ENCODE measurements at places on chromosomes 3 and 15. TPM values are rescaled to one million over a fixed set of nuclear protein-coding genes. Genes with fewer than 3 reads are reported as not detected.

The LRRC15 gene
- 0.63 TPM for total RNA-seq

The CHP1 gene
- 171 TPM for total RNA-seq

The HCLS1 gene
- total RNA-seq = 102 TPM

The ALS2CL gene
- 78.9 TPM for total RNA-seq

- H3K27me3 ChIP-seq = no peaks in the 10 kb centered on the region
- H3K4me1 ChIP-seq = peaks cover 2% of the 10 kb centered on the region
Measured at GRCh38 chr3:176951144-176951543, 246.1 kb downstream of the TBL1XR1 start.

DNA sequence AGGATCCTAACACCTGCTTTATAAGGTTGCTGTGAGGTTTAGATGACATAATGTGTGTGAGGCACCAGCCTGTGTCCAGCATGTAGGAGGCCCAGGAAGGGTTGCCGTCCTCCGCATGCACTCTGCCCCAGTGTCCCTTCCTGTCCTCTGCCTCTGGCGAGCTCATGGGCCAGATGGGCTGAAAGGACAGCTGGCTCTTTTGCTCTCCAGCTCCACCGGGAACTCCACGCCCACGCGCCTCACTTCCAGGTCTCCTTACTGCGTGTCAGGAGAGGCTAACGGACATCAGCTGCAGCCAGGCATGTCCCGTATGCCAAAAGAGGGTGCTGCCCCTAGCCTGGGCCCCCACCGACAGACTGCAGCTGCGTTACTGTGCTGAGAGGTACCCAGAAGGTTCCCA is 12.2 kb downstream of the MUC20 start:
- H3K36me3 ChIP-seq = peaks cover 34% of the 10 kb centered on the region
- peak; percentile 82 for DNase-seq
- no peak overlapping the region for H3K4me3 ChIP-seq
- no peaks in the 10 kb centered on the region for H3K27me3 ChIP-seq
- peaks cover under 1% of the 10 kb centered on the region for H3K4me1 ChIP-seq

- H3K36me3 ChIP-seq = no peaks in the 10 kb centered on the region
- DNase-seq = peak; percentile 94
- H3K27me3 ChIP-seq = no peaks in the 10 kb centered on the region
- peak within 1 kb of the TSS; percentile 83 for H3K27ac ChIP-seq
- H3K4me3 ChIP-seq = peak within 1 kb of the TSS; percentile 87
- peaks cover 15% of the 10 kb centered on the region for H3K4me1 ChIP-seq
Measured at GRCh38 chr15:99249270-99249841, at the start of gene TTC23. TSS of gene TTC23 (minus strand) at chr15:99249581. CDS start at chr15:99228712, 20,869 bp downstream.

GRCh38 chr15:96960711-96961480 is 630.4 kb downstream of the NR2F2 start:
- no peak for DNase-seq
- H3K4me3 ChIP-seq = no peak overlapping the region
- H3K27ac ChIP-seq = no peak overlapping the region

The NANOGP8 gene
- 1.3 TPM for total RNA-seq

The P2RY1 gene
- 2.2 TPM for total RNA-seq

GRCh38 chr3:71397046-71397445 is 186.5 kb downstream of the FOXP1 start:
- H3K27ac ChIP-seq = no peak overlapping the region
- no peak overlapping the region for H3K4me3 ChIP-seq

DNA sequence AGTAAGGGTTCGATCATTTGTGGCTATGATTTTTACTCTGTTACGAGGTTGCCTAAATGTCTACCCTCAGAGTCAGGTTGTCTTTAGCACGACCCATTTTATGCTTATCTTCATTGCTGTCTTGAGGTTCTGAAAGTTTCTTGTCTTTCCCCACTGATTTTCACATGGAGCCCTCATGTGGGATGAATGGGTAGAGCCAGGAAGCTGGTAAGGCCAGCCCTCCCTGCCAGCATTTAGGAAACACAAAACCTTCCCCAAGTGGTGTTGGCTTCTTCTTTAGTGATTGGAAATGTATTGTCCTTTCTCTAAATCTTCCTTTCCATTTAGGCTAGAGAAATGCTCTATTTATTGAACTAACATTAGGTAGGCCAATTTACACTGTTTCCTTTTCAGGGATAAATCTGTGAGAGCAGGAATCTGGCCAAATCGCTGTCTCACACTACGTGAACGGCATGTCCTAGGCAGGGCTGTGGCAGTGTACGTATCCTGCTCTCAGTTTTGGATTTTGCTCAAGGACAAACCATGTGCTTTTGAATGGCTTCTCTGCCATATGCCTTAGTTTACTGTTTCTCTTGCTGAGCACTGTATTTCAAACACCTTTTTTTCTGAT is 43.7 kb downstream of the MYZAP start:
- no peaks in the 10 kb centered on the region for H3K4me1 ChIP-seq
- no peaks in the 10 kb centered on the region for H3K27me3 ChIP-seq
- no peak overlapping the region for H3K4me3 ChIP-seq
- no peak for DNase-seq
- no peaks in the 10 kb centered on the region for H3K36me3 ChIP-seq

- no peak overlapping the region for H3K4me3 ChIP-seq
- no peak overlapping the region for H3K27ac ChIP-seq
- H3K36me3 ChIP-seq = no peaks in the 10 kb centered on the region
- DNase-seq = no peak
- no peaks in the 10 kb centered on the region for H3K27me3 ChIP-seq
- H3K4me1 ChIP-seq = no peaks in the 10 kb centered on the region
Measured at GRCh38 chr3:180469149-180469548, 132.8 kb upstream of the TTC14 start.

- no peak for DNase-seq
- H3K27ac ChIP-seq = peak overlapping the region; percentile 60
Measured at GRCh38 chr3:69763458-69763857, 24.2 kb downstream of the MITF start.

- H3K27ac ChIP-seq = no peak overlapping the region
- H3K4me1 ChIP-seq = no peaks in the 10 kb centered on the region
- DNase-seq = no peak
- H3K4me3 ChIP-seq = no peak overlapping the region
- no peaks in the 10 kb centered on the region for H3K36me3 ChIP-seq
- H3K27me3 ChIP-seq = no peaks in the 10 kb centered on the region
Measured at GRCh38 chr15:47949815-47950214, 171.0 kb upstream of the SLC24A5 start.

DNA sequence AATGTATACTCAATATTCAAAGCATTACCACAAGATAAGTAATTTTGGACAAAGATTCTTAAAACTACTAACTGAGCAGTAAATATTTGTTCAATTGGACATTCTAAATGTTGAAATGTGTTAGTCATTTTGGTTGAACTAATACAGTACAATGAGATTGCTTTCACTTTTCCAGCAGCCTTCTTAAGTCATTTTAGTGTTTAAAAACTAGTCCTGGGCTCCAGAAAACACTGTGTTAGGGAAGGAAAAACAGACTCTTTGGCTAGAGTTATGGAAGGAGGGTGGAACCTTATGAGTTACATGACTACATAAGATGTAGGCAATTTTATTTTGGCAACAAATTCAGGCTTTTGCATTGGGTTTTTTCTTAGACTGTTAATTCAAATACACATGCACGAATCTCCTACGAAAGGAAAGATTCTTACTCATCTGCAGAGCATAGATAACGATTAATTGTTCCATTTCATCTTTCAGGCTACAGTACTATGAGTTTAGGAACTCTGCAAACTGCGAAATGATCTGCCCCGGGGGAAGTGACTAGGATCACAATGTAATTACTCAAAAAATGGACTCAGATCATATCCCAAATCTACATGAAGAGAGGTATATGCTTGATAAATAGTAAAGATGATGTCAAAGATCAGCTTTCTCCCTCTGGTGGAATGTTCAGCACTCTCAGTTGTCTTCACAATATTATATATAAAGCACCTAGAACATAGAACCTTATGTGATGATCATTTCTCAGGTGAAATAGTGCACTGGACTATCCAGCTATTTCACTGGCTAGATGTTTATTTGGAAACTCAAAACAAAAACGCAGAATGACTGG is 492.8 kb upstream of the MDFIC2 start:
- no peaks in the 10 kb centered on the region for H3K27me3 ChIP-seq
- no peak overlapping the region for H3K4me3 ChIP-seq
- DNase-seq = no peak
- H3K27ac ChIP-seq = no peak overlapping the region
- no peaks in the 10 kb centered on the region for H3K36me3 ChIP-seq

DNA sequence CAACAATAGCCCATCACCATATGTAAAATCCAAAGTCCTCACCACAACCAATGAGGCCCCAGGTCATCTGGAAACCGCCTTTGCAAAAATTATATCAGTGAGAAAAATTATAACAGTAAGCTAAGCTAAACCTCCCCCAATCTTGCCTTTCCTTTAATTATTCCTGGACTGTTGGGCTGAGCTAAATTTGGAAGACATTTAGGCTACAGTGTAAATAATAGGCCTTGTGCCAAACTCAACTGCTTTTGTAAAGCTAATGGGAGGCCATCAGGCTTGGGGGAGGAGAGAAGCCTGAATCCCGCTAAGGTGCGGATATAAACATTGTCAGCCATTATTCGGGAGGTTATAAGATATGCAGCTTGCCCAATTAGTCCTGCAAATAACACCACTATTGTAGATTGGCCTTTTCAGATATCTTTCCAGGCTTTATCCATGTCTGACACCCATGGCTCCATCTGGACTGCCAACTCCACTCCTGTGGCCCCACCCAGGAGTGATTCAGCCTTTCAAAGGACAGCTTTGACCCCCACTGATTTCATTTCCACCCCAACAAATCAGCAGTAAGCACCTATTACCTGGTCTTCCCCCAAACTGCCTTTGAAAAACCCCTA is 53.0 kb upstream of the CA12 start:
- H3K4me3 ChIP-seq = no peak overlapping the region
- peaks cover 6% of the 10 kb centered on the region for H3K4me1 ChIP-seq
- no peaks in the 10 kb centered on the region for H3K36me3 ChIP-seq
- no peaks in the 10 kb centered on the region for H3K27me3 ChIP-seq

The SENP2 gene
- total RNA-seq = 29.6 TPM

DNA sequence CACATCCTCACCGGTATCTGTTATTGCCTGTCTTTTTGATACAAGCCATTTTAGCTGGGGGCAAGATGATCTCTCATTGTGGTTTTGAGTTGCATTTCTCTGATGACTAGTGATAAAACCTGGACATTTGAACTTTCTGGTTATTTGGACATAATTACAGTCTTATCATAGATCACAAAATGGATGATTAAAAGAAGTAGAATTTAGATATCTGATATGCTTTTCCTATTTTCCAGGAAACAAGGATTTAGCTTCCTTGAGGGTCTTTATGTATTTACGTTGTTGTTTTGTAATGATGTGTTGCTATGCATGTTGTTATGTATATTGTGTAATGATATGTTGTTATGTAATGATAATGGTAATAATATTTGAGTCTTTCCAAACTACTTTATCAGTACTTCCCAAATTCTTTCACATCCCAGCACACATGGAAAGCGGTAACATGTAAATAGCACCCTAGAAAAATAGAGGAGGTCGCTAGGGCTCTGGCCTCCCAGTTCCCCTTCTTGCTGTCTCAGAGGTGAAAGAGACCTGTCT is 53.8 kb downstream of the GJD2 start:
- H3K27ac ChIP-seq = no peak overlapping the region
- no peaks in the 10 kb centered on the region for H3K27me3 ChIP-seq
- DNase-seq = no peak
- H3K36me3 ChIP-seq = no peaks in the 10 kb centered on the region
- H3K4me3 ChIP-seq = no peak overlapping the region

DNA sequence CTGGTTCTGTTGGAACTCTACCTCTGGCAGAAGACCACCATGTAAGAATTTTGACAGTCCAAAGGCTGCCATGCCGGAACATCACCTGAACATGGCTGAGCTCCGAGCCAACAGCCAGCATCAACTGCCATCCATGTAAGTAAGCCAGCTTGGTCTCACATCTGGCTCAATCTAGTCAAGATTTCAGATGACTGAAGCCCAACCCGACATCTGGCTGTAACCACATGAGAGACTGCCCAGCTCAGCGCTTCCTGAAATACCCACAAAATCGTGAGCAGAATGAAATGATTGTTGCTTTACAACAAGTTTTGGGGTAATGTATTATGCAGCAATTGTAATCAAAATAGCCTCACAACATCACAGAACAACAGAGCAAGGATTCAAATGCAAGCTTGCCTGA is 32.9 kb downstream of the GHSR start:
- H3K4me3 ChIP-seq = no peak overlapping the region
- H3K36me3 ChIP-seq = no peaks in the 10 kb centered on the region
- H3K4me1 ChIP-seq = no peaks in the 10 kb centered on the region
- DNase-seq = no peak
- no peaks in the 10 kb centered on the region for H3K27me3 ChIP-seq

DNA sequence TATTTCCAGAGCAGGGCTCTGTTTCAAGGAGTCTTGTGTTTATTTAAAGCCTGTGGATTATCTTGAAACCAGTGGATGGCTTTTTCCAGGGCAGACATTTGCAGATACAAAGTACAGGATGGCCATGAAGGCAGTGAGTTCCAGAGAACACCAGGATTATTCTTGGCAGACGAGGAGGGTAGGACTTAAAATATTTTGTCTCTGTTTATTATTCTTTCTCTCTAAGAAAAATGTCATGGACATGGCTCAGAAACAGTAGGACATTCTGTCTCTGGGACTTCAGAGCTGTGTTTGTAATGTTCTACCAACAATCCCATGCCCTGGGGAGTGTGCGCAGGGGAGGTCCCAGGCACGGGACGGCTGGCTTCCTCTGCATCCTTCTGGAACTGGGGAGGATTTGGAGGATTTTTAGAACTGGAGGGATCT is 125.9 kb downstream of the ATP10A start:
- H3K4me3 ChIP-seq = no peak overlapping the region
- no peaks in the 10 kb centered on the region for H3K27me3 ChIP-seq
- H3K36me3 ChIP-seq = no peaks in the 10 kb centered on the region
- peak overlapping the region; percentile 10 for H3K27ac ChIP-seq
- peaks cover 3% of the 10 kb centered on the region for H3K4me1 ChIP-seq

- no peak overlapping the region for H3K27ac ChIP-seq
- peaks cover 2% of the 10 kb centered on the region for H3K27me3 ChIP-seq
- peaks cover 2% of the 10 kb centered on the region for H3K4me1 ChIP-seq
- no peak for DNase-seq
Measured at GRCh38 chr15:25858952-25859760, 4.0 kb downstream of the ATP10A start.

DNA sequence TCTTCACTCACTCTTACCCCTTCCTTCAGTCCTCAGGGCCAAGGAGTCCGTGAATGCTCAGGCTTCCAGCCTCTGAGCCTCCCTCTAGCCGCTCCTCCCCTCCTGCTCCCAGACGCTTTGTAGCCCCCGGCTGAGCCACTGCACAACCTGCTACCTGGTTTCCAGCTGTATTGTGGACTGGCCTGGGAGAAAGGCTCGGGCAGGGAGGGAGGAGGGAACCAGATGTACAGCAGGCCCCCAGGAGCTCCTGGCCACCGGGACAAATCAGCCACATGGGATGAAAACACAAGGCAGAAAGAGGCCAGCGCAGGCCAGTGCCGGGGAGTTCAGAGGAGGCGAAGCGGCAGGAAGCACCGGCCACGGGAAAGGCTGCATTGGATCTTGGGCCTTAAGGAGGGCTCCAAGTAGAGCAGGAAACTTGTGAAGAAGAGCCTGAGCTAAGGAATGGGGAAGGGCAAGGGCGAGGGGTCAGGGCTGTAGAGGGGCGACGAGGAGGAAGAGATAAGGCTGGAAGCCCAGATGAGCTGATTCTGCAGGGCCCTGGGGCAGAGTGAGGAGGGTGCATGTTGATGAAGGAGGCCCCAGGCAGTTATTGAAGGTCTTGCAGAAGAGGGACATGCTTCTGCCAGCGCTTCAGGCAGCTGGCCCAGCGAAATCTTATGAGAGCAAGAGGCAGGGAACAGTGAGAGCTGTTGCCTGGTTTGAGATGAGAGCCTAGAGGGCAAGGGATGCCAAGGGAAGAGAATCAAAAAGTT is 14.3 kb downstream of the CPN2 start:
- H3K36me3 ChIP-seq = no peaks in the 10 kb centered on the region
- no peak overlapping the region for H3K27ac ChIP-seq
- no peak for DNase-seq
- no peak overlapping the region for H3K4me3 ChIP-seq

GRCh38 chr3:52171514-52172261 is 17.5 kb upstream of the POC1A start:
- no peak for DNase-seq
- H3K27me3 ChIP-seq = no peaks in the 10 kb centered on the region
- H3K36me3 ChIP-seq = no peaks in the 10 kb centered on the region
- H3K27ac ChIP-seq = no peak overlapping the region

Measured in kidney (tissue), 22 donors.